ENCODE measurements at places on chromosomes 5 and 9.

DNA sequence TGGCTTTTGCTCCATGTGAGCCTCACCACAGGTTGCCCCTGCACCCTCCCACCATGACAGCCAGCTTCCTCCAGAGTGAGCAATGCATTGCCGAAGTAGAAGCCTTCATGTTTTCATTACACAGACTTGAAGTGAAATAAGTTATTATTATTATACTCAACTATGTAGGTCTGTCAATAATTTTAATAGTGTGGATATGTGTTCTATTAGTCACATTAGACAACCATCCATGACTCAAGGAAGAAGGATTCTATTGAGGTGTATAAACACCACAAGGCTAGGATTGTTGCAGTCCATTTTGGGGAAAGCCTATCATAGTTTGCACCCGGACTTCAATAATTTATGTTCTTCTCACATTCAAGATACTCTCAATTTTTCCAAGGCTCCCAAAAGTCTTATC is 369.5 kb downstream of the TAF11L14 start:
- no peak for DNase-seq

DNA sequence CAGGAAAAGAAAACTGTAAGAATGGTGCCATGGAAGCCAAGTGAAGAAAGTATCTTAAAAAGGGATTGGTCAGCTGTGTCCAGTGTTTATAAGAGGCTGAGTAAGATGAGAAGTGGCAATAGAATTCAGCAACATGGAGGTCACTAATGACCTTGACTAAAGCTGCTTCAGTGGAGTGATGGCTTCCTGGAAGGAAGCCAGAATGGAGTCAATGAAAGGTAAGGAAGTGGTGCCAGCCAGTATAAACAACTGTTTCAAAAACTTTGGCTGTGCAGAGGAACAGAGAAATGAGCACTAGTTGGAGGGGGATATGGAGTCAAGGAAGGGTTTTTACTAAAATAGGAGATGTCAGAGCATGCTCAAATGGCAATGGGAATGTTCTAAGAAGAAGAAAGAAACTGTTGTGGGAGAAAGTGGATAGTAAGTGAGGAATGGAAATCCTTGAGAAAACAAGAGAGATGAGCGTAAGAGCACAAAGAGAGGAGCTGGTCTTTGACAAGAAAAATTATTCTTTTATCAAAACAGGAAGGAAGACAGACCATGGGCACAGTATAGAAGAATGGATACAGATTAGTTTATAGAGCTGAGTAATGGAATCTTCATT is 11.1 kb upstream of the NRG2 start:
- DNase-seq = no peak

DNA sequence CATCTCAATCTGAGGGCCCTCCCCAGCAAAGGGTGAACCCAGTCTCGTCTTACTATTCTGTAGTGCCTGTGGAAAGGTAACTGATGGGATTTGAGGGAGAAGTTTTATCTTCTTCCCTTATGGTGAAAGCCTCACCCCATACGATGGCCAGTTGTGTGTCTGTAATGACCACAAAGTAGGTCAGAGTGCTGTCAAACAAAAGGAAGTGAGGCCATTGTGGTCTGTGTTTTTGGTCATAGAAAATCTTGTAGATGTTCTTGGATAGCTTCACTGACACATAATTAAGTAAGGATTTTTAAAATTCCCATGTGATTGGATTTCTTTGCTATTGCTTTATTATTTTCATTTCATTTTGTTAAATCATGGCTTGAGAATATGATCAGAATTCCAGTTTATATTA is 505.1 kb upstream of the KLF4 start:
- DNase-seq = peak; percentile 54

GRCh38 chr5:113235884-113236283 is 198.9 kb downstream of the TSSK1B start:
- no peak for DNase-seq

- DNase-seq = no peak
These were observed 649 bp upstream of the GLE1 start for GRCh38 chr9:128503870-128504269.

GRCh38 chr9:98967257-98967656 is 23.6 kb downstream of the COL15A1 start:
- no peak for DNase-seq

DNA sequence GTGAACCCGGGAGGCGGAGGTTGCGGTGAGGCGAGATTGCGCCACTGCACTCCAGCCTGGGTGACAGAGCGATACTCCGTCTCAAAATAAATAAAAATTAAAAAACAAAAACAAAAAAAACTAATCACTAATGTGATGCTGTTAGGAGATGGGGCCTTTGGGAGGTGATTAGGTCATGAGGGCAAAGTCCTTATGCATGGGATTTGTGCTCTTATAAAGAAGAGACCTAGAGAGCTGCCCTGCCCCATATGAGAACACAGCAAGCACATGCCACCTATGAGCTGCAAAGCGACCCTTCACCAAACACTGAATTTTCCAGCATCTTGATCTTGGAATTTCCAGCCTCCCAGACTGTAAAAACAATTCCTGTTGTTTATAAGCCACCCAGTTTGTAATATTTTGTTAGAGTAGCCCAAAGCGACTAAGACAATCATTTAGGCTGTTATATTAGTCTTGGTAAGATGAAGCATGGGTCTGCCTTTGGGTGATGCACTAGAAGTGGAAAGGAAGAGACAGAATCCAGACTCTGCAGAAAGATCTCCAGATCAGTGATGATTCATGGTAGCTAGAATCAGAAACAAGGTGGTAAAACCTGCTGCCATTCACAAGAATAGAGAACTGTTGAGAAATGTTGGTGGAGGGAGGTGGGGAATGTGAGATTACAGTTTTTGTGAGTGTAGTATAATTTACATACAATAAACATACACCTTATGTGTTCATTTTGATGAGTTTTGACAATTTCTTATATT is 26.2 kb downstream of the GPR21 start:
- DNase-seq = no peak

DNA sequence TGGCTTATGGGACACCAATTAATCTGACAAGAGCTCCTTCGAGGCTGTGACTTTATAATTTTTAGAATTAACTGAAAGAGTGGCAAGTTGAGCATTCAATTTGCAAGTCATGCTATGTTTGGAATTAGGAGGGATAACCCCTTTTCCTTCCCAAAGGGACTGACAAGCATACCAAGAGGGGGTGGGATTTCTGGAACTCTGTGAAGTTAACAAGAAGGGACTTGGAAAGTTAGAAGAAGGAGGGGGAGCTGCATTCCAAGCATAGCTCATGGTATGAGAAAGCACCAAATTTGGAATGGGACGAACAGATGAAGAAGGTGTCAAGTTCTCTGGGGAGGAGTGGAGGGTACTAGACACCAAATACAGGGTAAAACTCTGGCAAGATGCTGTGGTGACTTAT is 8.9 kb upstream of the PALM2AKAP2 start:
- no peak for DNase-seq

GRCh38 chr5:62585751-62586150 is 7.1 kb downstream of the LRRC70 start:
- no peak for DNase-seq

DNA sequence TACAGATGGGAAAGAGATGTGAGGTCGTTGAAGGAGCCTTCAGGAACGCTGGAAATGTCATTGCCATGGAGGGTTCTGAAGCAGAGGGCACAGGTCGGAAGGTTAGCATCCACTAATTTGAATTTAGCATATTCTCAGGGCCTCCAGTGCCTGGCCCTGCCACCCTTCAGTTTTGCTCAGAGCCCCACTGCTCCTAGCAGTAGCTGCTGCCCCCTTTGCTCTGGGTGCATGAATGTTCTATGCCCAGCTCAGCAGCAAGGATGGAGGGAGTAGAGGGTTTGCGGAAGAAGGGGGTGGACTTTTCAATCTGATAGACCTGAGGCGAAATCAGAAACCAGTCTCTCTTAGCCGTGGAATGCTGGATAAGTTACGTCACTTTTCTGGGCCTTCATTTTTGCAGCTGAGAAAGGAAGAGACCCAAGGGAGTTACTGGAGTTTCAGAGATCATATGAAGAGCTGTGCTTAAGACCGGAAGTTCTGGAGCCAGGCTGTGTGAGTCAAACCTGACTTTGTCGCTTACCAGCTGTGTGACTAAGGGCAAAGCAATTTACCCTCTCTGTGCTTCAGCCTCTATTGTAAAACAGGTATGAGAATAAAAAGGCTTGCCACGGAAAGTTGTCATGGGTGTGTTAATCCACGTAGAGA is 133.2 kb upstream of the PANK3 start:
- DNase-seq = no peak

DNA sequence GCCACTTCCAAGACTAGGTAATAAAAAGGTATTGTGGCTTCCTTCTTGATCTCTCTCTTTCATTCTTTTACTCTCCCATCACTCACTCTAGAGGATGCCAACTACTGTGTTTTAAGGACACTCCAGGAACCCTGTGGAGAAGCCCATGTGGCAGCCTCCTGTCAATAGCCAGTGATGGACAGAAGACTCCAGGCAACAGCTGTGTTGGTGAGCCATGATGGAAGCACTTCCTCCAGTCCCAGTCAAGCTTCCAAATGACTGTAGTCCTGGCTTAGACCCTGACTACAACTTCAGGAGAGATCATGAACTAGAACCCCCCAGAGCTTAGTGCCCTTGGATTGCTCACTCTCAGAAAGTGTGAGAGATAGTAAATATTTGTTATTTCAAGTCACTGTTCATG is 123.9 kb downstream of the PPP2R2B start:
- DNase-seq = no peak

GRCh38 chr9:133823189-133824105 is 85.3 kb upstream of the SARDH start:
- DNase-seq = peak; percentile 76

GRCh38 chr5:168056499-168057182 is 234.8 kb upstream of the WWC1 start:
- DNase-seq = no peak

- DNase-seq = no peak
These were observed 65.3 kb upstream of the CXCL14 start for GRCh38 chr5:135643881-135644766.

- DNase-seq = no peak
These were observed 49.5 kb downstream of the DPYSL3 start for GRCh38 chr5:147460380-147460779.

DNA sequence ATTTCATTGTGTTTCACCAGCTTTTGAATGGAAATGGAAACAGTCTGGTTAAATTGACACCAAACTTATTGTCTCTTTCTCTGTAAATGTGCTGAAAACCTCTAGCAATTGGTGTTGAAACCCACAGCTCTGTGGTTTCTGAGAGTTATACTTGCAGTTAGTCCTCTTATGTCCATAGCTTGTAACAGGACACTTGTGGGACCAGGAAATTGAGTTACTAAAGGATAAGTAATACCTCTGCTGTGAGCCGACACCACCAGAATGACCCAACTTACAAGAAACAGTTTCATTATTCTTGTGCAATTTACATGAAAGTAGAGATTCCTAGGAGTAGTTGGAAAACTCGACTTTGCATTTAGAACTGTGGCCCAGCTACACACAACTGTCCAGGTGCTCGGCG is 191.5 kb downstream of the CFAP90 start:
- no peak for DNase-seq

- DNase-seq = no peak
These were observed 1.6 kb upstream of the PCAT7 start for GRCh38 chr9:94553029-94553938.

DNA sequence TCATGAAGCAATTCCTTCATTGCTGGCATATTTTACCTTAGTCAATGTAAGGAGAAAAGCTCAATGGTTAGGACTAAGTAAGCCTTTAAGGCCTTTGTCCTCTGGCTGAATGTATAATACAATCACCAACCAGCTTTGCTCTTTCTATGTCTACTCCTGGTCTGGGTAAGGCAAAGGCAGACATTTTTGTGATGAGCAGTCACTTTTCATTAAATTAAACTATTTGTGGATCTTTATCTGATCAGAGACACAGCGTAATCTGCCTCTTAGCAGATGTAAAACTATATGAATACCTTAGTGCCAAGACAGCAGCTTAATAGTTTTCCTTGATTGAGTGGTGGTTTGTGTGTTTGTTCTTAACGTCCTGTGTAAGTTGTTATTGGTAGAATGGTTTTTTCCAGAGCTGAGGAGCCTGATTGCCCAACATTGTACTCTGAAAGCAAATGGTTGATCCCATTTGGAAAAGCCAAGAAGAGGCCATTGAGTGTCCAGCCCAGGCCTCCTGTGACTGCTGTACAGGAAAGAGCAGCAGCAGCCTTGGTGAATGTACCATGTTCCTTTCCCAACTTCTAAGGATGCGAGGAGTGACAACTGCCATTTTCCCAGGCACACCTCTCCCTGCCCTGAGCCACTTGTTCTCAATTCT is 16.5 kb upstream of the CXXC5 start:
- DNase-seq = no peak

DNA sequence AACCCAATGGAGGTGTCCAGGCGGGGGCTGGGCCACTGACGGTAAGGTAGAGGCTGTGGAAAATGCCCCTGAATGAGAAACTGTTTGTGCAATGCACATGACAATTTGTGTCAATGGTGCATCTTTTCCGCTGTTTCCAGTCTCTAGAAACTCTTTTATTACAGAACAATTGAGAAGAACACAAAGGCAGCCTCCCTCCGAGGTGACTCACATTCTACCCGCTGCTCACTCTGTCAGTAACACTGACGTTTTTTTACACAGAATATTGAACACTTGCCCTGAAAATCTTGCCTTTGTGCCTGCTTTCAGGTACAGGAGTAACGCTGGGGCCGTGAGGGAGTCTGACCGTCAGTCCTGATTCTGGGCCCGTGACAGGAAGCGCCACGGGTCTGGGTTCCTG is 11.7 kb upstream of the TENT4A start:
- no peak for DNase-seq

DNA sequence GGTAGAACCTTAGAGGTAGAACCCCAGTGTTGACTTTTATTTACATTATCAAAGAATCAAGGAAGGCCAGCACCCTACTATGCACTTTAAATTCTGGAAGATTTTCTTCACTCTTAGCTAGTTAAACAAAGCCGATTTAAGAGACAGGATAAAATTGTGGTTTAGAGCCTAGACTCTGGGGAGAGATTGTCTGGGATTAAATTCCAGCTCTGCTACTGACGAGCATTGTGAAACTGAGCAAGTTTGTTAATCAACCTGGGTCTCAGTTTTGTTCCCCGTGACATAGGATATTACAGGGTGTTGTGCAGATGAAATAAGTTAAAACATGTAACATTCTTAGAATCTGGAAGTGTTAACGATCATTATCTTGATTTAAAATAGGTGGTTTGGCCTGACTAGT is 83.5 kb downstream of the FEM1C start:
- no peak for DNase-seq

DNA sequence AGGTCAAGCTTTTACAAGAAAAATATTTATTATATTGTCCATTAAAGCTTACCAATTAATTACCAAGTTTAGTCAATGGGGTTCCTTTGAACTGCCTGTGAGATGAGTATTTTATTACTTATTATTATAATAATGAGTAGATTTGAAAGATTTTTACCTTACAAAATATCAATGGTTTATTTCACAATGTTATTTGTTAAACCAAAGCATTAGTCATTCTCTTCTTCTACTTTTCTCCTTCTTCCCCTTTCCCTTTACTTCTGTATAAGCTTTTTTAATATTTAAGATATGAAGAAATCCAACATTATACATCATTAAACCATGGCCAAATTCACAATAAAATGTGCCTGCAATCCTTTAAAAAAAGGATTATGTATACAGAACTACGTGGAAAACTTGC is 369.5 kb downstream of the ARL15 start:
- DNase-seq = peak; percentile 69

DNA sequence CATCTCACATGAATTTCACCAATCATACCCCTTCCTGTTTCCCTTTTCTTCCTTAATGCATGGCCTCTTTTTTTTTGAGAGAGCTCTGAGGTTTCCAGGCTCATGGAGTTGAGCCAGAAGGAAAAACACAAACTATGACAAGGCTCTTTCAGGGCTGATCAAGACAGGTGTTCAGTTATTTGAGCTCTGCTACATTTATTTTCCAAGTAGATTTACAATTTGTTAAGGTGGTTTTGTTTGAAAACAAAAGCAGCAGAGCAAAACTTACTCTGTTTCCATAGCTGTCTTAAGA is 62.4 kb upstream of the IL7R start:
- DNase-seq = no peak

GRCh38 chr9:214648-215493 is at the start of gene DOCK8:
DOCK8 (plus strand) TSS chr9:214865; CDS start chr9:214977, 112 bp downstream.
- DNase-seq = peak; percentile 91

Data from suppressor macrophage treated with lipopolysaccharide for 1 hour (primary cell).